Activated naive CD8-positive, alpha-beta T cell treated with anti-CD3 and anti-CD28 coated beads, Interleukin-2, amount 50 U/mL, for 16 hours (primary cell): ENCODE measurements at places on chromosomes 2 and 18.

- DNase-seq = no peak
Observed at GRCh38 chr2:187842978-187843847, 289.0 kb upstream of the TFPI start.

DNA sequence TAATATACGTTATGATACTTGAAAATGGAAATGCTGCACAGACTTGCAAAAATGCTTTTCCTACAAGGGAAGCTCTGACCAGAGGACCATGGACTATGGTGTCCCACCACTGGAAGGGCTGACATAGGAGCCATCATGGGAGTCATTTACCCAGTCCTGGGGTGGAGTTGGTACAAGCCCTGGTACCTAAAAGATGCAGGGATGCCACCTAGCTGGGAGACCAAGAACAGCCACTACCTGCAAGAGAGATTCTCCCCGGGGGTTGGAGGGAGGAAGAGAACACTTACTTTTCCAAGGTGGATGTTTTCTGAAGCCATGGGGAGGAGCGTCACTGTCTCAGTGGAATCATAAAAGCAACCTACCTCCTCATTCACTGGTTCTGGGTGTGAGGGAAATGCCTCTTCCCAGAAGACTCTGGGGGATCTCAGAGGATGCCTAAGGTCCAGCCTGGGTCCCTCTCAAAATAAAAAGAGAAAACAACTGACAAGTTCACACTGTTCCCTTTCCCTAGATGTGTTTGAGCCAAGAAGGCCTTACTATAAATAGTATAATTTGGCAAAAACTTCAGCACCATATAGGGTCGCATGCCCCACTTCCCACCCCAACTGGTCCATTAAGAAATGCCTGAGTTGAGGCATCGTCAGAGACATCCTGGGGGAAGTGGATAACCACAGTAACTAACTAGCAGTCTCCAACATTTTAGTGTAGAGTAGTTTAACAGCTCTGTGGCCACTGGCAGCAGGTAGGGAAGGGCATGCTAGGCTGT is 39.9 kb downstream of the REEP1 start:
- no peak for DNase-seq

DNA sequence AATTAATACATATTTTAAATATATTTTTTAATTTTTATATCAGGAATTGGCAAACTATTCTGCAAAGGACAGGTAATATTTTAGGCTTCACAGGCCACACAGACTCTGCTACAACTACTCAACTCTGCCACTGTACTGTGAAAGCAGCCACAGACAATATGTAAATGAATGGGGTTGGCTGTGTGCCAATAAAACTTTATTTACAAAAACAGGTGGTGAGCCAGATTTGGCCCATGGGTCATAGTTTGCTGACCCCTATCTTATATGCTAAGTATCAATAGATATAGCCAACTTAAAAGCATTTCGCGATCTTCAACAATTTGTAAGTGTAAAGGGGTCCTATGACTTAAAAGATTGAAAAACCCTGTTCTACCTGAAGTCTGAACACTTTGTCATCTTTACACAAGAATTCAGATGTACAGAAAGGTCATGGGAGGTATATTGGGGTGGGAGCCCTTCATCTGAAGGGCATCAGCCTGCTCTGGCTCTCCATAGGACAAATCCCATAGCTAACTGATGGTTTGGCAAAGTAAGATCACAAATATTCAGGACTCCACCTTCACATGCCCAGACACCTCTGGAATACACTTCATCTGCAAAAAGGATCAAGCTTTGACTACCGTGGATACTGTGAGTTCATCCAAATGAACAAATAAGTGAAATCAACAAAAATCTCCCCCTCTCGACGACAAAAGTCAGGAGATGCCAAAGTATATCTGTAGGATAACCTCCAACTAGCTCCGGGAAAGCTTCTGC is 65.9 kb downstream of the C1D start:
- no peak for DNase-seq

DNA sequence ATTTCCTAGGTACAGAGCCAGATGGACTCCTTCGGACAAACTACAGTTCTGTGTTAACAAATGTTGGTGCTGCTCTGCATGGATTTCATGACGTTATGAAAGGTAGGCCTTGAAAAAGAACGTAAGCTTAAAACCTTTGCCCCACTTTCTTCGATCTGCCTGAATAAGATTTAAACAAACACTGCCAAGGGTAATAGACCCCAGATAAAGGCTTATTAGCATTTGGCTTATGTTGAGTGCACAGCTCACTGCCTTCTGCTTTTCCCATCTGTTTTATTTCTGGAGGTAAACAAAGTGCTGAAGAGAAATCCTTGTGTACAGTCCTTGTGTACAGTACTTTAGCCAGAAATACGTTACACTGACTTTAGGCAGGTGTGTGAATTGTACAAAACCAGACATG is 50.0 kb upstream of the STON1 start:
- no peak for DNase-seq

- no peak for DNase-seq
Observed at GRCh38 chr2:209549589-209549988, 125.7 kb downstream of the MAP2 start.

- no peak for DNase-seq
Observed at GRCh38 chr18:11981543-11982366, 448 bp downstream of the IMPA2 start.

DNA sequence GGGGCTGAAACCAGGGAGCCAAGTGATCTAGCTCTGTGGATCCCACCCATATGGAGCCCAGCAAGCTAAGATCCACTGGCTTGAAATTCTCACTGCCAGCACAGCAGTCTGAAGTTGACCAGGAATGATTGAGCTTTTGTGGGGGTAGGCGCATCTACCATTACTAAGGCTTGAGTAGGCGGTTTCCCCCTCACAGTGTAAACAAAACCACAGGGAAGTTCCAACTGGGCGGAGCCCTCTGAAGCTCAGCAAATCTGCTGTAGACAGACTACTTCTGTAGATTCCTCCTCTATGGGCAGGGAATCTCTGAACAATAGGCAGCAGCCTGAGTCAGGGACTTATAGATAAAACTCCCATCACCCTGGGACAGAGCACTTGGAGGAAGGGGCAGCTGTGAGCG is 96.7 kb downstream of the CCDC148 start:
- no peak for DNase-seq

DNA sequence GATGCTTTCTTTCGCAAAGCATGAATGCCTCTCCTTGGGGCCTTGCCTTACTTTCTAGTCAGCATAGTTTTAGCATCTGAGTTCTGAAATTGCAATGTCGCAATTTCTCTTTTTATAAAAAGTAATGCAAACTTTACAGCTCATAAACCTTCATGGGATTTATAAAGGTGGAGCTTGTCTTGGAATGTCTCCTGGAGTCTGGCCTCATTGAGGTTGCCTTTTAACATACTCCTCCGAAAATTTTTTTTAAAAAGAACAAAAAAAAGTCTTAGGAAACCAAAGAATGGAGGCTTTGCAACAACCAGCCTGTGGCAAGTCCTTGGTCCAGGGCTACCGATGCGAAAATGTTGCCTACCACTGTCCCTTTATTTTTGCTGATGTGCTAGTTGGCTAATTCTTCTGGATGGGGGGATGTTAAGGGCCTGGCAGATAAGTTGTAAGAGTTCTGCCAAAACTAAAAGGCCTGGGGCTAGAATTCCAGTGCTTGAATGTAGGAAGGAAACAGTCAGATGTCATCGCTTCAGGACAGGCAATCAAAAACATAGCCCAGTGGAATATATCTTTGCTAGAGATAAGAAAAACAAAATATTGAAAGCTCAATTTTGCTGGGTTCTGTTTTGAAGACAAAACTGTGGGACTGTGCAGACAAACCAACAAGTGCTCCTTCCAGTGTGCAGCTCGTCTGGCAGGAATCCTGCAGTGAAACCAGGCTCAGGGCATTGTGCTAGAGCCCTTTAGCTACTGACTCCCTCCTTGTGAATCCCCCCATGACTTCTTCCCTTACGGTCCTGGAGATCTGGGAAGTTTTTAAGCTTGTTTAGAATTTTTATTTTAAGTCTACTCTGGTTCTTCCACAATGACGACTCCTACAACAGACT is 213.0 kb downstream of the PIEZO2 start:
- DNase-seq = no peak

DNA sequence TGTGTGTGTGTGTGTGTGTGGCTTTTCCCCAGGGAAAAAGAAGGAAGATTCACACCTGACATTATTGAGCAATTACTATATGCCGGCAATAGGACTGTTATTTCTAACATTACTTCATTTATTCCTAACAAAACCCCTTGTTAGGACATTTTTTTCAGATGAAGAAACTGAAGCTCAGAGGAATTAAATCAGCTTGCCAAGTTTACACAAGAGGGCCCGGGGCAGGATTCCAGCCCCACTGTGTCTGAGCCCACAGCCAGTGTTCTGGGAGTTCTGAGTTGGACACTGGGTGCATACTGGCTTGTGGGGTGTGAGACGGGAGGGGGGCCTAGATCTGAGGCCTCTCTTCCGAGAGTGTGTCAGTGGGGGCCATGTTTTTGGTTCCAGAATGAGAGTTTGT is 9.9 kb downstream of the TOGARAM2 start:
- no peak for DNase-seq

DNA sequence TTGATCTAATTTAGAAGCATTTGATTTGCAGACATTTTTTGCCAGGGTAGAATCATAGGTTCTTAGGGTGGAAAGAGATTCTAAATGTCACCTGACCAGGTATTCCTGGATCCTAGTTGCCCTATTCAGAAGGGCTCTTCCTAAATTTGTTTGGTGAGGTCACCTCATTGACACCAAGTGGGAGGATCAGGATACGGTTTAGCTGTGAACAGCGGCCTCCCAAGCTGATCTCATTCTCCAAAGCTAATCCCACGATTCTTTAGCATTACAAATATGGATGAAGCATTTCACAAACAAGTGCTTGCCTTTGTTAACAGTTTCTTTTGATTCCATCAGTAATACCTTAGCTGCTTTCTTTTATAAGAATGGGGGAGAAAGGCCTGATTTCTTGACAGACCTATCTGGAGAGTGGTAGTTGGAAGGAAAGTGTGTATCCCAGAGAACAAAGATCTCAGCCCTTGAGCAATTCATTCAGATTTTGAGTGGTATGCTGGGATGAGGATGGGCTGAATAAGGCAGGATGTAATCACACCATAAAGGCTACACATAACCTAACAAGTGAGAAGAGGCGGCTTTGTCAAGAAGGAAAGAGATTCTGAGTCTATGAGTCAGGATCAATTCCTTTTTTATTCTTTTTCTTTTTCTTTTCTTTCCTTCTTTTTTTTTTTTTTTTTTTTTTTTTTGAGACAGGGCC is 16.6 kb downstream of the KCTD1 start:
- DNase-seq = no peak

- DNase-seq = no peak
Observed at GRCh38 chr2:33134086-33134771, 187.5 kb downstream of the LTBP1 start.

DNA sequence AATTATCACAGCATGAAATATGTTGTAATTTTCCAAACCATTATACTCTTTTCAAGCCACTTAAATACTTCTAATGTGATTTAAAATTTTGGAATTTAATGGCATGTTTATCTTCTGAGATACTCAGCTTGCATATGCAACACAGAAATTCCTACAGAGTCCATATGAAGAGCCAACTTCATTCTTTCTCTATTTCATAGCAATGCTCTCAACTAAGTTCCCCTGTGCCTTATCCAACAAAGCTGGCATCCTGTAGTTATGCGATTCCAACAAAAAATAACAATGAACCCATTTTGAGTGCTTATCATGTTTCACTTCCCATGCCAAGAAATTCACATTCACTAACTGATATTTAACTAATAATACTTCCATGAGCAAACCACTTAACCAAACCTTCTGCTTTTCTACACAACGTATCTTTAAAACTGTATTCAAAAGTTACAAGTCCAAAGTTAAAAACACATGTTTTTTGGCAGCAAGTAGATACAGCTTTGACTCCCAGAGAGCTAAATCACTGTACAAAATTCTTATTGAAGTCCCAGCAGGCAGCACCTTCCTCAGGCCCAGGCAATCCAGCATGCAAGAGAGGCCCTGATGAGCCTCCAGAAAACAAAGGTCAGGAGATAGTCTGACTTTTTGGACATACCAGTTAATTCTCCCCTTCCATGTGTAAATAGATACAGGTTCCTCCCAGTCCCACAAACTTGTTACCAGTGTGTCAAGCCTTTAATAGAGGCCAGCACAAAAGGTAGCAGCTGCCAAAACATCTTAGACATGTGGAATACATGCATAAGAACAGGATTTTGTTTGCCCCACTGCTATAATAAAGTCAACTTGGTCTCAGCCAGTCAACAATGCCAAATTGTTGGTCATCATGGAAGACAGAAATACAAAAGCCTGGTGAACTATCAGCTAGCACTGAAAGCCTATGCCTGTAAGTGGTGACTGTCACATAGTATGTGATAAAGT is 113.1 kb upstream of the WDR75 start:
- DNase-seq = no peak
